Activated CD4-positive, alpha-beta memory T cell treated with anti-CD3 and anti-CD28 coated beads for 36 hours (primary cell): ENCODE measurements at places on chromosomes 16 and 17.

DNA sequence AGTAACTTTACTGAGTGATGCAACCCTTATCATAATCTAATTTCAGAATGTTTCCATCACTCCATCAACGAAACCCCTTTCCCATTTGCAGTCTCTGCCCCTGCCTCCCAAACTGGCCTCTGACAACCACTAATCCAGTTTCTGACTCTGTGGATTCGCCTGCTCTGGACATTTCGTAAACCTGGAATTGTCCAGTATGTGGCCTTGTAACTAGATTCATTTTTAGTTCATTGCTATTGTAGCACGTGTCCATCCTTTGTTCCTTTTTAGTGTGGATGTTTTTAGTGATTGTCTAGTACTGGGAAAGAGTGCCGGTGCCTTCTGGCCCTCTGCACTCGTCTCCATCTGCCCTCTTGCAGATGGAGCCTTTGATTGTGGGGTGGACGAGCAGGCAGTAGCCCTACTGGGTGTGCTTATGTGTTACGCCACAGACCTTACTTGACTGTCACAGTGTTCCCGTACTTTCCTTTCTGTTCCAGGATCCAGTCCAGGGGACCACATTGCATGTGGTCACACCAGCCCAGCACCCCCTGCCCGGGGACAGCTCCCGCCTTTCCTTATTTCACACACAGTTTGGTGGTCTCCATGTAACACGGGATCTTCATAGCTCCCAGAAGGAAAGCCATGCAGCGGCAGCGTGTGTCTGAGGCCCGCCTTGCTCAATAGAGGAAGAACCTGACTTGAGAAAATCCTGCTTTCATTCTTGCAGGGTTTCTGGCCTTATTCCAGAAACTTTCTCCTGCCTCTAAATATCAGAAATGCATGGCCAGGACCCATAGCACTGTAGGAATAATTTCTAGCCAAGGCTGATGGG lies 8.8 kb downstream of the KIAA0513 start:
- H3K27me3 ChIP-seq = no peaks in the 10 kb centered on the region
- no peak overlapping the region for H3K4me3 ChIP-seq
- H3K27ac ChIP-seq = no peak overlapping the region
- peaks cover 17% of the 10 kb centered on the region for H3K4me1 ChIP-seq
- DNase-seq = no peak
- peaks cover 10% of the 10 kb centered on the region for H3K36me3 ChIP-seq

GRCh38 chr16:4142268-4142667 lies 26.0 kb upstream of the ADCY9 start:
- no peak overlapping the region for H3K27ac ChIP-seq
- no peaks in the 10 kb centered on the region for H3K36me3 ChIP-seq
- H3K4me1 ChIP-seq = peaks cover 4% of the 10 kb centered on the region
- peak; percentile 47 for DNase-seq
- peaks cover 2% of the 10 kb centered on the region for H3K27me3 ChIP-seq
- no peak overlapping the region for H3K4me3 ChIP-seq

- no peak for DNase-seq
- H3K27ac ChIP-seq = no peak overlapping the region
- H3K27me3 ChIP-seq = peaks cover 9% of the 10 kb centered on the region
Observed at GRCh38 chr17:6196355-6196754, 126.2 kb downstream of the WSCD1 start.

DNA sequence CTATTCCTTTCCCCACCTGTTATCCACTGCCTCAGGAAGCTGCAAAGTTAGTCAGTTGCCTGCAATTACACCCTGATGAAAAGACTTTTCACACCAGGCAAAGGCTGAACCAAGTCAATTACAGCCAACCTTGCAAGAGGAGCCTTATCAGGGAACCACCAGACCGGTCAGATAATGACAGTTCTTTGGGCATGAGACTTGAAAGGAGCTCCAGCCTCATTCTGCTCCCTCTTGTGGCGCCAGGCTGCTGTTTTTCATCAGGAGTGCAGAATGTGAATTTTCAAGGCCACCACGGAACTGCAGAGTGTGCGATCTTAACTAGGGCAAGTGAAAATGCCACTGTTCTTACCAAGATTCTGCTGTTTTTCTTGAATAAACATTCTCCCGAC lies 22.5 kb downstream of the DNAI2 start:
- no peaks in the 10 kb centered on the region for H3K27me3 ChIP-seq
- H3K27ac ChIP-seq = no peak overlapping the region
- H3K36me3 ChIP-seq = no peaks in the 10 kb centered on the region
- H3K4me1 ChIP-seq = peaks cover 28% of the 10 kb centered on the region

GRCh38 chr17:45729294-45729907 lies 54.7 kb upstream of the CRHR1 start:
- peaks cover 41% of the 10 kb centered on the region for H3K27me3 ChIP-seq
- DNase-seq = no peak
- H3K4me1 ChIP-seq = no peaks in the 10 kb centered on the region
- no peaks in the 10 kb centered on the region for H3K36me3 ChIP-seq

- peak; percentile 66 for DNase-seq
- no peaks in the 10 kb centered on the region for H3K4me1 ChIP-seq
- H3K27ac ChIP-seq = no peak overlapping the region
- no peaks in the 10 kb centered on the region for H3K36me3 ChIP-seq
Observed at GRCh38 chr16:20385844-20386832, 18.4 kb downstream of the PDILT start.

DNA sequence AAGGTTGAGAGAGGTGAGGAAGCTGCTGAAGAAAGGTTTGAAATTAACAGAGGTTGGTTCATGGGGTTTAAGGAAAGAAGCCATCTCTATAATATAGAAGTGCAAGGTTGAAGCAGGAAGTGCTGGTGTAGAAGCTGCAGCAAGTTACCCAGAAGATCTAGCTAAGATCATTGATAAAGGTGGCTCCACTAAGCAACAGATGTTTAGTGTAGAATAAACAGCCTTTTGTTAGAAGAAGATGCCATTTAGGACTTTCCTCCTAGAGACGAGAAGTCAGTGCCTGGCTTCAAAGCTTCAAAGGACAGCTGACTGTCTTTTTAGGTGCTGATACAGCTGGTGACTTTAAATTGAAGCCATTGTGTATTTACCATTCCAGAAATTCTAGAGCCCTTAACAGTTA lies 29.3 kb downstream of the GOSR1 start:
- peaks cover 16% of the 10 kb centered on the region for H3K4me1 ChIP-seq
- H3K27me3 ChIP-seq = no peaks in the 10 kb centered on the region
- H3K4me3 ChIP-seq = no peak overlapping the region
- no peak overlapping the region for H3K27ac ChIP-seq

GRCh38 chr16:68227183-68227793 lies 8.6 kb downstream of the ESRP2 start:
- peak overlapping the region; percentile 81 for H3K27ac ChIP-seq
- no peaks in the 10 kb centered on the region for H3K27me3 ChIP-seq
- peaks cover 6% of the 10 kb centered on the region for H3K36me3 ChIP-seq
- peak; percentile 48 for DNase-seq
- H3K4me3 ChIP-seq = no peak overlapping the region

GRCh38 chr17:34218748-34219147 lies 36.3 kb upstream of the CCL2 start:
- H3K27me3 ChIP-seq = peaks cover 59% of the 10 kb centered on the region
- no peak overlapping the region for H3K27ac ChIP-seq
- H3K4me1 ChIP-seq = no peaks in the 10 kb centered on the region
- peaks cover 1% of the 10 kb centered on the region for H3K36me3 ChIP-seq

GRCh38 chr17:72576289-72576759 lies 455.5 kb downstream of the SOX9 start:
- H3K4me1 ChIP-seq = no peaks in the 10 kb centered on the region
- DNase-seq = no peak

- peaks cover 8% of the 10 kb centered on the region for H3K4me1 ChIP-seq
- H3K27me3 ChIP-seq = no peaks in the 10 kb centered on the region
Observed at GRCh38 chr17:64938925-64939474, 19.7 kb upstream of the LRRC37A3 start.

DNA sequence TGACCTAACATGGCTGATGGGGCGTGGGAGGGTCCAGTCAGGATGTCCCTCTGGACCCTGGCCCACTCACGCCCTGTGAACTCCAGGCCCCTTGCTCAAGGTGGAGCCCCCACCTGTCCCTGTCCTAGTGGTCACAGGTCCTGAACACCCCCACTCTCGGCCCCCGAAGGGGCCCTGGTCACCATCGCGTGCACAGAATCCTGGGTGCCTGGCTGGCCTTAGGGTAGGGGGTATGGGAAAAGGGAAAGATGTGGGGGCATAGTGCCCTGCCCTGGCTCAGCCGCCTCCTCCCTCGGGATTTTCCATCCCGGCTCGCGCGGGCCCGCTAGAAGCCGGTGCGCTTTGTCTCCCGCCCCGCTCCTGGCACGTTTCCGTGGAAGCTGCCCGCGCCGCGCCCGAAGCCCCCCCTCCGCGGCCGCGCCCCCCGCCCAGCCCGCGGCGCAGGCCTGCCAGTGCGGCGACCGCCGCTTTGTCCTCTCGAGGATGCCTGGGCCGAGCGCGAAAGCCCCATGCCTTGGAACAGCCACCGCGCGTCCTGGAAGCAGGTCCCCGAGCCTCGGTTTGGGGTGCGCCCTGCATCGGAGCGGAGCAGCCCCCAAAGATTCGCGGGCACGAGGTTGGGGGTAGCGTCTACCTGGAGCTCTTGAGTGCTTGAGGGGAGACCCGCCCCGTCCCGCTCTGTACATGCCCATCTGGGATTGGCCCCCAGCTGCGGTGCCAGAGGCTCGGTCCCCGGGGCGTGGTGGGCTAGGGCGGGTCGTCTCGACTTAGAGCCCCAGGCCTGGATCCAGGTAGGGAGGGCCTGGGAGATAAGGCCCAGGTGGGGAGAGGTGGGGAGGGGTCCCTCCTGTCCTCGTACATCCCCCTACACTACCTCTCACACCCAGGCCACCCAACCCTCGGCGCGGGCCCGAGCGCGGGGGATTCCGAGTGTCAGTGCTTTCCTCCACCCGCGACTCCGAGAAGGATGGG lies 1.3 kb downstream of the SMPD3 start:
- no peak overlapping the region for H3K4me3 ChIP-seq
- DNase-seq = no peak
- no peaks in the 10 kb centered on the region for H3K36me3 ChIP-seq
- no peak overlapping the region for H3K27ac ChIP-seq

DNA sequence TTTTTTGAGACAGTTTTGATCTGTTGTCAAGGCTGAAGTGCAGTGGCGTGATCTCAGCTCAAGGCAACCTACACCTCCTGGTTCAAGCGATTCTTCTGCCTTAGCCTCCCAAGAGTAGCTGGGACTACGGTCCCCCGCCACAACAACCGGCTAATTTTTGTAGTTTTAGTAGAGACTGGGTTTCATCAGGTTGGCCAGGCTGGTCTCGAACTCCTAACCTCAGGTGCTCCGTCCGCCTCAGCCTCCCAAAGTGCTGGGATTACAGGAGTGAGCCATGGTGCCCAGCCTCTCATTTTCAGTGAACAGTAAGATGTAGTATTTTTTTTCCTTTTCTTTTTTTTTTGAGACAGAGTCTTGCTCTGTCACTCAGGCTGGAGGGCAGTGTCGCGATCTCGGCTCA lies 7.8 kb downstream of the SUMO2 start:
- H3K4me3 ChIP-seq = no peak overlapping the region
- H3K27me3 ChIP-seq = no peaks in the 10 kb centered on the region
- H3K4me1 ChIP-seq = peaks cover 19% of the 10 kb centered on the region
- no peak overlapping the region for H3K27ac ChIP-seq
